ENCODE measurements at places on chromosomes 6 and 20.

- H3K27me3 ChIP-seq, result peaks cover 3% of the 10 kb centered on the region
- no peak for DNase-seq
- no peaks in the 10 kb centered on the region for H3K4me1 ChIP-seq
- H3K36me3 ChIP-seq, result peaks cover 14% of the 10 kb centered on the region
Observed at GRCh38 chr20:37948956-37949355, 46.0 kb downstream of the VSTM2L start.

DNA sequence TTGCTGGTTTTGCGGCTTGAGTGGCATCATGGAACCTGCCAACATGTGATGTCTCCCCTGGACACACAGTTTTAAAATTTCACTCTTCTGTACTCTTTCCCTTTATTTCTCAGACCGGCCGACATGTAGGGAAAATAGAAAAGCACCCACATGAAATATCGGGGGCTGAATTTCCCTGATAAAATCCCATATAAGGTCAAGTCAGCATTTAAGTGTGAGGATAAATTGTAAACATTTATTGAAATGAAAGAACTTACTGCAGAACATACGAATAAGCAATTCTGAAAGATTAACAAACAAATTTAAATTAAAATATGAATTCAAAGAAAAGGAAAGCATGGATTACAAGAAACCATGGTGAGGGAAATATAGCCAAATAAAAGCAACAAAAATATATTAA is 345.5 kb downstream of the EPHA7 start:
- no peak overlapping the region for H3K27ac ChIP-seq
- DNase-seq, result no peak
- no peaks in the 10 kb centered on the region for H3K27me3 ChIP-seq

GRCh38 chr6:109073344-109074132 is 21.1 kb downstream of the SESN1 start:
- peaks cover 2% of the 10 kb centered on the region for H3K4me1 ChIP-seq
- DNase-seq, result no peak
- H3K27me3 ChIP-seq, result no peaks in the 10 kb centered on the region
- no peak overlapping the region for H3K27ac ChIP-seq
- no peak overlapping the region for H3K4me3 ChIP-seq
- no peaks in the 10 kb centered on the region for H3K36me3 ChIP-seq

DNA sequence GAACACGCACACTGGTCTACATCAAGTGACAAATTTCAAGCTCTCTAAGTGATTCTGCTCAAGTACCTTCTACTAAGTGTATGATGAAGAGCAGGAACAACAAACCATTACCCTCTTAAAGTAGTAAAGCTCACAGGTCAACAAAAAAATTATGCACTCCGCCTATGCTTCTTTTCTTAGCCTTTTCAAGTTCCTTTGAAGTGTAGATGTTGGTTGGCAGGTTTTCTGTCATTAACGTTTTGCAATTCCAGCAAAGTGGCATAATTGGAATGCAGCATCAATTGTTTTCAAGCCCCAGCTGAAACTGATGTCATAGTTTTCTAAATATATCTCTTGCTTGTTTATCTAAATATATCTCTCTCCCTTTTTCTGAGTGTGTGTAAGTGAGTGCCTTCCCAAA is 396.9 kb upstream of the EYS start:
- H3K27ac ChIP-seq, result no peak overlapping the region
- H3K4me3 ChIP-seq, result no peak overlapping the region
- peaks cover 1% of the 10 kb centered on the region for H3K4me1 ChIP-seq
- DNase-seq, result no peak

DNA sequence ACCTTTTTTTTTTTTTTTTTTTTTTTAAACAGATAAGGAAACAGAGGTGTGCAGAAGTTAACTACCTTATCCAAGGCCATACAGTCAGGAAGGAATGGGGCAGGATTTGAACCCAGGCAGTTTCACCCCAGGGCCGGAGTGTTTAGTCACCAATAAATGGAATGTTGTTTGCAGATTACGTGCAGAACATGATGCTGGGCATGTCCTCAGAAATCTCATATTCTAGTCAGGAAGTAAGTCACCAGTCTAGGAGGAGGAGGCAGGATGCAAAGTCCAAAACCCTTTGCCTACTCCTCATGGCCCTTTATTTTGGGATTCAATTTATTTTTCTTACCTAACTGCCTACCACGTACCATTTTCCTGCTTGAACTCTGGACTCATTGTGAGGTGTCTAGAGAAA is 57.1 kb upstream of the LRRC1 start:
- DNase-seq, result no peak
- no peak overlapping the region for H3K27ac ChIP-seq

GRCh38 chr6:157079771-157080170 is 243.5 kb downstream of the TMEM242 start:
- no peak overlapping the region for H3K4me3 ChIP-seq
- H3K27me3 ChIP-seq, result peaks cover 10% of the 10 kb centered on the region
- H3K27ac ChIP-seq, result no peak overlapping the region
- DNase-seq, result no peak

DNA sequence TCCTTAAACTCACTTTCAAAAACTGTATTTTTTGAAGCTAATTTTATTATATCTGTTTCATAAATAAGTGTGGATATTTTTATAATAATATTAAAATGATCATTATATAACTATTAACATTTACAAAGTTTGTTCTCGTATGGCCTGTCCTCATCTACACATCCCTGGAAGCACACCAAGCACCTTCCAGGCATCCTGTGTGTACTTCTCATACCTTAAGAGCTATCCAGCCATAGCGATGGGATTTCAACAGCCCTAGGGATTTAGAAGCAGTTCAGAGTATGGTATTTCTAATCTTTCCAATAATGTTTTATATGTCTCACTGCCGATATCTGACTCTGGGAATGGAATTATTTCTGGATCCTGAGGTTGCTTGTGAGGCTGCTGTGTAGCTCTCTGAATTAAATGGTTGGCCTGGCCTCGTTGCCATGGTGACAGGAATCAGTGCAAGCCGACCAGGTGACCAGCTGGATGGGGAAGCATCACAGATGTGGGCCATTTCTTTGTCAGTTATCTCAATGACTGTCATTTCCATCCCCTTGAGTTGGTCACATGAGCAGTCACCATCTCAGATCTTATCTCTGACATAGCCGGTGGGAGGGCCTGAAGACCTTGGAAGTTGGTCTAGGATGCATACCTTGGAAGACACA is 265.2 kb upstream of the RIN2 start:
- peak; percentile 68 for DNase-seq
- H3K27me3 ChIP-seq, result peaks cover 1% of the 10 kb centered on the region
- no peak overlapping the region for H3K27ac ChIP-seq
- no peaks in the 10 kb centered on the region for H3K36me3 ChIP-seq

GRCh38 chr6:22833191-22833590 is 263.8 kb downstream of the HDGFL1 start:
- H3K36me3 ChIP-seq, result peaks cover 12% of the 10 kb centered on the region
- H3K27ac ChIP-seq, result no peak overlapping the region
- no peak for DNase-seq
- H3K4me3 ChIP-seq, result no peak overlapping the region
- H3K4me1 ChIP-seq, result peaks cover 7% of the 10 kb centered on the region

- H3K4me3 ChIP-seq, result peak overlapping the region; percentile 94
- peaks cover 36% of the 10 kb centered on the region for H3K4me1 ChIP-seq
- DNase-seq, result no peak
- peaks cover 38% of the 10 kb centered on the region for H3K27me3 ChIP-seq
- no peaks in the 10 kb centered on the region for H3K36me3 ChIP-seq
Observed at GRCh38 chr20:31607640-31608250, 2.7 kb downstream of the ID1 start.

- H3K36me3 ChIP-seq, result no peaks in the 10 kb centered on the region
- peaks cover 7% of the 10 kb centered on the region for H3K4me1 ChIP-seq
- H3K4me3 ChIP-seq, result no peak overlapping the region
- DNase-seq, result no peak
- H3K27ac ChIP-seq, result no peak overlapping the region
- H3K27me3 ChIP-seq, result no peaks in the 10 kb centered on the region
Observed at GRCh38 chr20:8964959-8965562, 103.8 kb upstream of the PLCB4 start.

GRCh38 chr20:16260911-16261310 is 312.3 kb downstream of the KIF16B start:
- peaks cover 2% of the 10 kb centered on the region for H3K27me3 ChIP-seq
- H3K4me3 ChIP-seq, result no peak overlapping the region
- no peak for DNase-seq
- H3K36me3 ChIP-seq, result peaks cover 6% of the 10 kb centered on the region

- peaks cover 4% of the 10 kb centered on the region for H3K27me3 ChIP-seq
- DNase-seq, result no peak
- H3K4me1 ChIP-seq, result no peaks in the 10 kb centered on the region
- no peak overlapping the region for H3K4me3 ChIP-seq
- no peak overlapping the region for H3K27ac ChIP-seq
Observed at GRCh38 chr6:17179530-17180073, 77.8 kb downstream of the STMND1 start.

- no peak for DNase-seq
- peaks cover 4% of the 10 kb centered on the region for H3K36me3 ChIP-seq
- H3K4me1 ChIP-seq, result peaks cover 4% of the 10 kb centered on the region
- H3K27ac ChIP-seq, result no peak overlapping the region
Observed at GRCh38 chr6:160084198-160084776, 37.3 kb upstream of the SLC22A1 start.

- no peak overlapping the region for H3K27ac ChIP-seq
- peaks cover 3% of the 10 kb centered on the region for H3K4me1 ChIP-seq
- no peaks in the 10 kb centered on the region for H3K36me3 ChIP-seq
- H3K27me3 ChIP-seq, result no peaks in the 10 kb centered on the region
Observed at GRCh38 chr6:44111434-44112417, 15.5 kb downstream of the MRPL14 start.

DNA sequence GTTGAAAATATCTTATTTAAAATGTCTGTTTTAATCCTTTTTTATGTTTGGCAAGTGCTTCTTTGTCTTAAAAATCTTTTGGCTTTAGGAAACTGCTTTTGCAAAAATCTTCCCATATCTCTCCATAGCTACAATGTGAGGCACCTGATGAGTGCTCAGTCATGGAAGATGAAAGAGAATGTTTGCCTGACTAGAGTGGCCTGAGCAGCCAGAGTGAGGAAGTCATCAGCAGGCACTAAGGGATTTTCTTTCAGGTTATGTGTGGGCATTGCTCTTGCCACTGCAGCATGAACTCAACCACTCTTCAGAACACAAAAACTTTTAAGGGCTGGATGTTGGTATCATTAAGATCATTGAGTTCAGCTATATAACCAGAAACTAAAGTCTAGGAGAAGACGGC is 47.9 kb downstream of the AKIRIN2 start:
- no peaks in the 10 kb centered on the region for H3K36me3 ChIP-seq
- no peak overlapping the region for H3K4me3 ChIP-seq
- DNase-seq, result no peak
- no peaks in the 10 kb centered on the region for H3K4me1 ChIP-seq

- DNase-seq, result no peak
- H3K4me1 ChIP-seq, result peaks cover 4% of the 10 kb centered on the region
- peak within 1 kb of the TSS; percentile 65 for H3K4me3 ChIP-seq
- H3K27ac ChIP-seq, result no peak within 1 kb of the TSS
- peaks cover 15% of the 10 kb centered on the region for H3K27me3 ChIP-seq
Observed at GRCh38 chr20:62475772-62476055, at the start of gene GATA5. GATA5 (minus strand) TSS chr20:62475995; CDS start chr20:62475521, 474 bp downstream.

GRCh38 chr6:150354754-150355571 is 13.8 kb upstream of the IYD start:
- no peak overlapping the region for H3K27ac ChIP-seq
- peaks cover 8% of the 10 kb centered on the region for H3K36me3 ChIP-seq
- no peak overlapping the region for H3K4me3 ChIP-seq
- H3K27me3 ChIP-seq, result peaks cover 2% of the 10 kb centered on the region

- peaks cover 6% of the 10 kb centered on the region for H3K4me1 ChIP-seq
- no peak overlapping the region for H3K27ac ChIP-seq
- H3K27me3 ChIP-seq, result peaks cover 8% of the 10 kb centered on the region
- no peak overlapping the region for H3K4me3 ChIP-seq
- peaks cover 6% of the 10 kb centered on the region for H3K36me3 ChIP-seq
Observed at GRCh38 chr6:169864148-169865020, 113.0 kb downstream of the ERMARD start.

GRCh38 chr6:71411882-71412281 is 123.3 kb downstream of the OGFRL1 start:
- H3K27ac ChIP-seq, result peak overlapping the region; percentile 23
- no peaks in the 10 kb centered on the region for H3K36me3 ChIP-seq
- DNase-seq, result no peak

DNA sequence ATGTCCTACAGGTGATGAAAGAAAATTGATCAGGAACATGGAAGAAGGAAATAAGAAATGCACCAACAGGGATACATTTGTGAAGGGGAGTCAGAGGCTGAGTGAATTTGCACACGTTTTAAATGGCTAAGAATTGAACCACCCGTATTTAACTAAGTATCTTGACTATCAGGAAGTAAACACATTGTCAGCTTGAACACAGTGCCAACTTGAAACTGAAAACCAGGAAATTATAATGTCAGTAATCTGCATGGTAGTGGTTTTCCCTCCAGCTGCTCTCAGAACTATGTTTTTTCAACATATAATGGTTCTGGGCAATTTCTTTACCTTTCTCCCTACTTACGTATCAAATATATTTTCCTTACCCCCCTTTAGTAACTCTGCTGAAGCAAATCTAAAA is 366.5 kb upstream of the POU3F2 start:
- no peak overlapping the region for H3K27ac ChIP-seq
- H3K4me3 ChIP-seq, result no peak overlapping the region
- peaks cover 2% of the 10 kb centered on the region for H3K27me3 ChIP-seq
- DNase-seq, result no peak
- peaks cover 18% of the 10 kb centered on the region for H3K36me3 ChIP-seq
- no peaks in the 10 kb centered on the region for H3K4me1 ChIP-seq

DNA sequence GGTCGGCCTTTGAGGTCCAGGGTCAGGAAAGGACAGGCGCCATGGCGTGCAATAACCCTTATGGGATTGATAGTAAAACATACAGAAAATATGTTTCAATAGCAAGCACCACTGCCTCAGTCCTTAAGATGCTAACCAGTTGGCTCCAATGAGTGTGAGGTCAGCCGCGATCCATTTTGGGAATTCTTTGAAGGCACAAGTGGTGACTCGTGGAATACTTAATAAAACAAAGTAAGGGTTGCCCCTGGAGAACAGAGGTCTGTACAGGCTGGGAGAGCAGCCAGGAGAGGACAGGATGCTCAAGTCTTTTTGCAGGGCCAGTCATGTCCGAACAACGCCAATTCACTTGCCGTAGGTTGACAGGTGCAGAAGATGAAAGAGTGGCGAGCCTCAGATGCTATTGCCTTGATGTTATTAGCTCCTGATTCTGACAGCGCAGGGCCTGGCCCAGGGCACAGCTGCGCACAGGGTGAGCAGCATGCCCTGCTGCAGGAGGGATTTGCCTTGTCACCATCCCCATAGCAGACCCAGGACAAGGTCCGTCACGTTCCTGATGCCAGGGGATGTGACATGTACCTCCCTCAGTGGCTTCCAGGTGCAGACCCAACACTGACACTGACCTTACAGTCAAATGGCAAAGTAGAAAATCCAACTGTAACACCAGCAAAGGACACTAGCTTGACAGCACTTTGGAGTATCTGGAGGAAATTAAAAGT is 21.8 kb downstream of the SYNDIG1 start:
- DNase-seq, result no peak
- no peak overlapping the region for H3K4me3 ChIP-seq
- peaks cover 4% of the 10 kb centered on the region for H3K36me3 ChIP-seq
- peaks cover 28% of the 10 kb centered on the region for H3K4me1 ChIP-seq
- H3K27me3 ChIP-seq, result peaks cover 6% of the 10 kb centered on the region

GRCh38 chr6:54598787-54599313 is 247.7 kb upstream of the FAM83B start:
- H3K27ac ChIP-seq, result no peak overlapping the region
- H3K36me3 ChIP-seq, result no peaks in the 10 kb centered on the region
- H3K4me3 ChIP-seq, result no peak overlapping the region
- no peaks in the 10 kb centered on the region for H3K27me3 ChIP-seq
- peaks cover 3% of the 10 kb centered on the region for H3K4me1 ChIP-seq

Measured in glutamatergic neuron (in vitro differentiated cells).